ENCODE measurements at places on chromosomes 12 and 14.

GRCh38 chr14:68694516-68695235 lies 98.2 kb downstream of the ZFP36L1 start:
- no peak for DNase-seq

GRCh38 chr12:131471946-131472732 lies 238.8 kb upstream of the SFSWAP start:
- DNase-seq: no peak

DNA sequence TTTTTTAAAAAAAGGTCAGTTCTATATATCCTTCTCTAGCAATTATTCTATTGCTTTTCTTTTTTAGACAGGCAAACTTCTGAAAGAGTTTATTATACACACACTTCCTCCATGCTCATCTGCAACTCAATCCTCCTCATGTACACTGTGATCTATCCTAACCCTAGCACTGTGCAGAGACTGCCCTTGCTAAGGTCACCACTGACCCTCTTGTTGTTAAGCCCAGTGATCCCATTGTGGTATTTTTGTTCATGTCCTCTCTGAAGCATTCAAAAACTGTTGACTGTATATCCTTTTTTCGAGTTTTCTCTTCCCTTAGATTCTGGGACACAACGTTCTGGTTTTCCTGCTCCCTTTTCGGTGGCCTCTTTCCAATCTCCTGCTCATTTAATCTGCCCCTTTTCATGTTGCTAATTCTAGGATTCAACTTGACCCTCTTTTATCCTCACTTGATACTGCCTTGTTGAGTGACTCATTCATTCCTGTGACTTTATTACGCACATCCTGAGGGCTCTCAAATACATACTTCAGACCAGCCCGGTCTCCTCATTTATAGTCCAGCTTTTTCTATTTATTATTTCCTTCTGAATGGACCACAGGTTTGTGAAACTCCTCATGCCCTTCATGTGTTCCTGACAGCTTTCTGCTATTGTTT lies 53.9 kb upstream of the PTPRB start:
- DNase-seq: no peak

DNA sequence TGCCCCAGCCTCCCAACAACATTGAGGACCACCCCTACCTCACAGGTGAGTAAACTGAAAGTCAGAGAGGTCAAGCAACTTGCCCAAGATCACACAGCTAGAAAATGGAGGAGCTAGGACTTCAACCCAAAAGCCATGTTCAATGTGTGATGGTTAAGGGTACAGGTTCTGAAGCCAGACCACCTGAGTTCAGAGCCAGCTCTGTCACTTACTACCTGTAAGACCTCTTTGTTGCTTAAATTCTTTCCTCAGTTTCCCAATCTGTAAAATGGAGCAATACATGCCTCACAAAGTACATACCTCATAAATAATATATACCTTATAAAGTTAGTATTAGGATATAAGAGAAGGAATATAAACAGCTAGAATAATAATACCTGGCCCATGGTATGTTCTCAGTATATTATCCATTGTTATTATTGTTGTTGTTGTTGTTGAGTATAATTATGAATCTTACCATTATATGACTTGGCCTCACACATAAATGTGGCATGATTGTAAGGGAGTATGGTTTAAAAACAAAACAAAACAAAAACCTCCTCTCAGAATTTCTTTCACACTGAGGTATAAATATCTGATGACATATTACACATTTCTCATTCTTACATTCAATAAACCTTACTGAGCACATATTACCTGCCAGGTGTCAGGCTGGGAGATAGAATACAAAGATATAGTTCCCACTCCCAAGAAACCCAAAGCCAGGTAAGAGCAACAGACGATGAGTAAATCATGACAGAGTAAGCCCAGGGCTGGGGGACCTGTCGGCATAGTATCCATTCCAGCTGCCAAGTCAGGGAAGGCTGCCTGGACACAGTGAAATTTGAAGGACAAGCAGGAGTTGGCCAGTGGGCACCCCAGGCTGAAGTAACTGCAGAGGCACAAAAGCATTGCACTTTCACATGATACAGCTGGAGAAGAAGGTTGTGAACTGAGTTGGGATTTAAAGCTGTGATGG lies 19.6 kb downstream of the CMKLR1 start:
- no peak for DNase-seq

DNA sequence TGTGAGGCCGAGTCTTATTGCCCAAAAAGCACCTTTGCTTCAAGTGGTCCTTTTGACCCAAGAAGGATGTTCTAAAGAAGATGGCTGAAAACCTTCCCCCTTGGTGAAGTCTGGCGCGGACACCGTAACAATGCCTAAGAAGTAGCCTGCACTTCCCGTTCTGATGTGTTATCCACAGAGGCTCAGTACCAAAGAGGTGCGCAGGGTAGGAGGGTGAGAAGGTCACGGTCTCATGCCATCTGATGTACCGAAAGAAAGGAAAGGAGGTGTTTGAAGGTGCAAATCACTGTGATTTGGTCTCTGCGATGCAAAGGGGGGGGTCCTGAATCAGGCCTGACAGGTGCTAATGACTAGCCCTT lies 9.9 kb downstream of the PEBP1 start:
- DNase-seq: no peak

GRCh38 chr14:74423246-74423645 lies 2.8 kb downstream of the SYNDIG1L start:
- no peak for DNase-seq

- DNase-seq: no peak
Measured at GRCh38 chr12:51323317-51323960, 535 bp downstream of the BIN2 start.

- no peak for DNase-seq
Measured at GRCh38 chr14:85190251-85190650, 339.7 kb upstream of the FLRT2 start.

DNA sequence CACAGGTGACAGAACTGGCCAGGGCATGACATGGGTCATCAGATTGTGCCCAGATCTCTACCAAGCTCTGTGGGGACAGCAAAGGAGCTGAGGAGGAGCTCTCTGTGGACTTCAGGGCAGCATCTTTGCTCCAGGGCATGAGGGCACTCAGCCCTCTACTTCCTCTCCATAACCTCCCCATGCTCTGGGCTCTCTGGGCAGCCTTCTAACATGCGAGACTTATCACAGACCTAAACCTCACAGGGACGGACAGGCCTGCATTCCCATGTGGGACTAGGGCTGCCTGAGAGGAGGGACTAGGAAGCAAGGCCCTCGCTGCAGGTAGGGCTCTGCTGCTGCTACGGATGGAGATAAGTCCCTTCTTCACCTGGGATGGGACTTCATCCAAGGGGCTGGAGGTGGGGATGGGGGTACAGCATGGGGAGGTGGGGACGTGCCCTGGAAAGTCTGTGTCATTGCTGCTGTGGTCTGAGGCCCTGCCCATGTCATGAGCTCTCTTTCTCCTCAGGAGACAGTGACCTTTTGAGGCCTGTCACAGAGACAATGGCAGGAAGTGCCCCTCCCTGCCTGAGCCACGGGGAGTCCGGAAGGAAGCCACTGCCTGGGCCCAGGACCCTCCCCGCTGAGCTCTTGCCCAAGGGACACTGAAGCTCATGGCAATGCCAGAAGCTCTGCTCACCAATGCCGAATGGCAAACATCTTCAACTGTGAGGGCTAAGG lies 44.1 kb downstream of the PITPNM2 start:
- DNase-seq: no peak

DNA sequence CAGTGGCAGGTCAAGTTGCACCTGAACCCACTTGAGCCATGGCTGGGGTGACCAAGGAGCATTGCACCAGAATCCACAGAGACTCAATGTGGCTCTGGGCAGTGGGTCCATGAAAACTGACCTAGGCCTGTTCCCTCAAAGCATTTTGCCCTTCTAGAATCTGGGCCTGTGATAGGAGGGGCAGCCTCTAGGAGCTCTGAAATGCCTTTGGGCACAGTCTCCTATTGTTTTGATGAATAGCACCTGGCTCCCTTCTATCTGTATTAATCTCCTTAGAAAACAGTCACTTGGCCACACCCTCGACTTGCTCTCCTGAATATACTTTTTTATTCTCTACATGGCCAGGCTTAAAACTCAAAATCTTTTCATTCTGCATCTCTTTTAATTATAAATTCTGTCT lies 14.1 kb upstream of the KRAS start:
- DNase-seq: no peak

GRCh38 chr14:102029956-102030355 lies 56.9 kb downstream of the HSP90AA1 start:
- no peak for DNase-seq

DNA sequence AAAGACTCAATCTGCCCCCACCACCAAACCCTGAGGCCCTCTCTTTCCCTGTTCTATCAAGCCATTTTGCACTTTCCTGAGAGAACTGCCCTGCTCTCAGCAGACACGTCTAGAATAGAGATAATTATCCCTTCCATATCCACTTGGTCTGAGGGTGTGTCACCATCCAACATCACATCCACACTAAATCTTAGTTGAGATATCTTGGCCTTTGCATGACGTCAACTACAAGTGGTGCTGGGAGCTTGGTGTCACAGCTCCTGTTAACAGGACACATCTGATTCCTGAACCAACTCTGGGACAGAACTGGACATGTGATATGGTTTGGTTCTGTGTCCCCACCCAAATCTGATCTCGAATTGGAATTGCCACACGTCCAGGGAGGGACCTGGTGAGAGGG lies 1109.2 kb downstream of the TMEM121 start:
- no peak for DNase-seq

DNA sequence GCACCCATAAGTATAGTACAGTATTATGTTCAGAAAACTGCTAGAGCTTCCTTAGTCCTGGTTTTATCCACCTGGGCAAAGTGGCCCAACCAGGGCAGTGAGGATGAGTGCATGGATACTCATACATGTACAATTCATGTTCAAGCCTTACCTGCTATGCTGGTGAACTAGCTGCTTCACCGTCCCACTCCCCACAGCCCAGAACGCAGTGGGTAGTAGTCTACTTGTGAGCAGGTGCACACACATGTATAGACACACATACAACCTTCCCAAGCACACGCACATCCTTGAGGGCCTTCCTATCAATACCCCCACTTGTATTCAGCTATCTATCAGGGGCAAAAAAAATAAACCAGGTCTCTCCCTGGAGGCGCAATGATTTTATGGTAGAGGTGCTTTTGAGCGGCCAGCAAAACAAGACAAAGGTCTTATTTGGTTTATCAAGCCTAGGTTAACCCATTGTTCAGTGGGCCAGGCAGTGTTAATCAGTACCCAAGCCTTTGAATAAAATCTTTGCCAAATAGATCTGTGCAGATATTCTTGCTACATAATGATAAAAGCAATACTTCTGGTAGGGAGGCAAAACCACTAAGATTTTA lies 69.8 kb downstream of the ZFP36L1 start:
- no peak for DNase-seq

DNA sequence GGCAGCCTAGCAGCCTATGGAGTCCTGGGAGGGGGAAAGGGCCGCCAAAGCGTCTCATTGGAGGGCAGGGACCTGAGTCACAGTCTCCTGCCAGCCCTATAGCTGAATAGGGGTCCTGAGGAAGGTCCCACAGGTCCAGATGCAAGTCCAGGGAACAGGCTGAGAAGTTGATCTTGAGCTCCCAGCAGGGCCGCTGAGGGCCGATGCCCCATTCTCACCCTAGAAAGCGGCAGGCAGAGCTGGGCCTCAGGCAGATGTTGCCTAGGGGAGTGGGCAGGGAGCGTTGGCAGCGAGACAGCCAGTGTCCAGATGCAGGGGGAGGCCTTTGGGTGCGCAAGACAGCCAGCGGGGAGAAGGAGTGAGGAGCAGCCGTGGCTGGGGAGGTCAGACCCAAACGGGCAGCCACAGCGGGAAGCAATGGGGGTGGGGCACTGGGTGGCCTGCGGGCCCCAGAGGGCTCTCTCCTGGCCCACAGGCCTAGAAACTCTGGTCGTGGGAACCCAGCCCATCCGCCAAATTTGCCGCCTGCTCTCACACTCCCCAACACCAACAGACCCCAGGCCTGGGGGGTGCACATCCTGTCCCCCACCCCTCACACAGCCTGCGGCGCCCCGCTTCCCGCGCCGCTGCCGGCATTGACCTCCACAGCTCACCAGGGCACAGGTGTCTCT lies 1.1 kb downstream of the HDAC7 start:
- DNase-seq: no peak

GRCh38 chr12:2851931-2852330 lies 4.9 kb downstream of the TEX52 start:
- DNase-seq: no peak

- peak; percentile 80 for DNase-seq
Measured at GRCh38 chr14:75041613-75042012, 9.7 kb downstream of the MLH3 start.

DNA sequence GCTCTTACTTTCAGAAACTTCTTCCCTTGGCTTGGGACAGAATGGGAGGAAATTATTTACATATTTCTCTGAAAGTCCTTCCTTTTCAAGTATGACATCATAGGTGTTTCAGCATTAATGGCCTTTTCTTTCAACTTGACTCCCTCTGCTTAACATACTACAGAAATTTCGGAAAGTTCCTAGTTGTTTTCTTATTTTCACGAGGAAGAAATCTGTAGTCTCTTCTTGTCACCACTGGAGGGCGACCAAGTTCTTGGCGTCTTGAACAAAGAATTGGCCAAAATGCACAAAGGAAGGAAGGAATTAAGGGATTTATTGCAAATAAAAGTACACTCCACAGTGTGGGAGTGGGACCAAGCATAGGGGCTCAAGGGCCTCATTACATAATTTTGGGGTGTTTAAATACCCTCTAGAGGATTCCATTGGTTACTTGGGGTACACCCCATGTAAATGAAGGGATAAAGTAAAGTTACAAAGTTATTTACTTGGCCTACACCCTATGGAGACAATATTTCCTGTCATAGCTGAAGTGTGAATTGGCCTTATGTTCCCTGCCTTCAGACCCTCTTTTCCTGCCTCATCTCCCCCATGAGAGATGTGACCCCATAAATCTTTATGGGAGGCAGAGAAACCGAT lies 70.4 kb downstream of the RPL10L start:
- peak; percentile 56 for DNase-seq

- no peak for DNase-seq
Measured at GRCh38 chr12:66320996-66321395, 18.7 kb downstream of the HELB start.

- DNase-seq: no peak
Measured at GRCh38 chr14:59772233-59772632, 98.3 kb downstream of the RTN1 start.

DNA sequence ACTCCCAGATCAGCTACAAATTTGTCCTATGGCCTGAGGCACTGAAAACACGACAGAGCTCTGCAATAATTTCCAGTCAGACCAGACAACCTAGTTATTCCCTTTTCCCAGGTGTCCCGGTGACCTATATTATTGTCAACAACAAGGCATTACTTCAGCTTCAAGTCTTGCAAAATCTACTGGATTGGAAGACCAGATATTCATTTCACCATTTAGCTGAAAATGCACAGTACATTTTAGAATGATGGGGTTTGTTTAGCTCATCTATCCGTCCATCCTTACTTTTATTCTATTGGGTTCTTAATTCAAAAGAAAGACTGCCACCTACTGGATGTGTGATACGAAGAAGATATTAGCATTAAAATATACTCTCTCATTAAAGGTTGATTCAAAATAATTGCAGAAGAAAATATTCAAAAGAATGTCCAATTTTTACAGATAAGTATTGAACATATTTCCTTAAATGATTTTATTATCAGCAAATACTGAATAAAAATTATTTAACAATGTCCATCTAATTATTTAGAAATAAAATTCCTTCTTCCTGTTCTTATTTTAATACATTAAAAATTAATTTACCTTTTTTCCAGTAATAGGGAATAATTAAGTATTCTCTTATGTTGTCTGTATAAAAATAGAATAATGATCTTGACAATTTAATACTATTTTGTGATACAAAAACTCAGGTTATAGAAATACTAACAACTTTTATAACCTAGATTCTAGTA lies 244.9 kb upstream of the LRIG3 start:
- DNase-seq: peak; percentile 55

All from LoVo (cell line).